ENCODE measurements at places on chromosomes 1 and 21.
A peak's percentile ranks its signal among the peaks of the same experiment; 100 is the strongest.

DNA sequence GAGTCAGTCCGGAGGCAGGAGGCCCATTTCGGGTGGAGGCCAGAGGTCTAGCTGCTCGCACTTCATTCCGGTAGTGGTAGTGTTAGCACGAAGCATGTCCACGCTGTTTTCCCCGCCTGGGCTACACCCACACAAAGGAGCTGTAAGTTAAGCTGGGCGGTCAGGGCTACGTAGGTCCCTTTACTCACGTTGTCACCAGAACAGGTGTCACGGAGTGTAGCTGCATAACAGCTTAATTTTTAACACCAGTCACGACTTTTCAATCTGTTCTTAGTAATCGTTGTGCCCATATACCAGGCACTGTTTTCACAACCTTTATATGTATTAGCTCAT is 15.6 kb downstream of the HLX start:
- H3K27me3 ChIP-seq: peaks cover 99% of the 10 kb centered on the region
- peaks cover 15% of the 10 kb centered on the region for H3K4me1 ChIP-seq
- H3K27ac ChIP-seq: no peak overlapping the region
- no peaks in the 10 kb centered on the region for H3K36me3 ChIP-seq

DNA sequence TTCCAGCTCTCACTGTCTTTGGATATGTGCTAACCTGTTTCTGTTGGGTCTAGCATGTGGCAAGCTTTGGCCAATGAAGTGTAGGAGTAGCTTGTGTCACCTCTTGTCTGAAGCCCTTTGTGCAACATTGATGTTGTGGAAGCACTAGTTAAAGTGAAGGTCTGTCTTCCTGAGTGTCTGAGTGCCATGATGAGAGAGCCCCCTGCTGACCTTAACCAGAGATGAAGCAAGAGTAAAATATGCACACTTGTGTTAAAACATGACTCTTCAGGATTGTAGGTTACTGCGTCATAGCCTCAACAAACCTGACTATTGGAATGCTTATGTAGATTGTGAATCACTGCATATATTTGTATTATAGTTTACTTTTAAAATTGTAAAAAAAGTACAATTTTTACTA is 103.7 kb downstream of the NCAM2 start:
- H3K4me1 ChIP-seq: peaks cover 8% of the 10 kb centered on the region
- no peak overlapping the region for H3K27ac ChIP-seq
- H3K4me3 ChIP-seq: no peak overlapping the region
- H3K27me3 ChIP-seq: no peaks in the 10 kb centered on the region

- peaks cover 21% of the 10 kb centered on the region for H3K27me3 ChIP-seq
- H3K4me1 ChIP-seq: peaks cover 7% of the 10 kb centered on the region
- no peak overlapping the region for H3K4me3 ChIP-seq
- H3K36me3 ChIP-seq: no peaks in the 10 kb centered on the region
Observed at GRCh38 chr1:159999204-159999603, 32.6 kb downstream of the PIGM start.

GRCh38 chr1:202698276-202698675 is 12.0 kb downstream of the SYT2 start:
- H3K4me3 ChIP-seq: no peak overlapping the region
- H3K4me1 ChIP-seq: no peaks in the 10 kb centered on the region
- H3K36me3 ChIP-seq: no peaks in the 10 kb centered on the region
- DNase-seq: no peak
- H3K27ac ChIP-seq: no peak overlapping the region

DNA sequence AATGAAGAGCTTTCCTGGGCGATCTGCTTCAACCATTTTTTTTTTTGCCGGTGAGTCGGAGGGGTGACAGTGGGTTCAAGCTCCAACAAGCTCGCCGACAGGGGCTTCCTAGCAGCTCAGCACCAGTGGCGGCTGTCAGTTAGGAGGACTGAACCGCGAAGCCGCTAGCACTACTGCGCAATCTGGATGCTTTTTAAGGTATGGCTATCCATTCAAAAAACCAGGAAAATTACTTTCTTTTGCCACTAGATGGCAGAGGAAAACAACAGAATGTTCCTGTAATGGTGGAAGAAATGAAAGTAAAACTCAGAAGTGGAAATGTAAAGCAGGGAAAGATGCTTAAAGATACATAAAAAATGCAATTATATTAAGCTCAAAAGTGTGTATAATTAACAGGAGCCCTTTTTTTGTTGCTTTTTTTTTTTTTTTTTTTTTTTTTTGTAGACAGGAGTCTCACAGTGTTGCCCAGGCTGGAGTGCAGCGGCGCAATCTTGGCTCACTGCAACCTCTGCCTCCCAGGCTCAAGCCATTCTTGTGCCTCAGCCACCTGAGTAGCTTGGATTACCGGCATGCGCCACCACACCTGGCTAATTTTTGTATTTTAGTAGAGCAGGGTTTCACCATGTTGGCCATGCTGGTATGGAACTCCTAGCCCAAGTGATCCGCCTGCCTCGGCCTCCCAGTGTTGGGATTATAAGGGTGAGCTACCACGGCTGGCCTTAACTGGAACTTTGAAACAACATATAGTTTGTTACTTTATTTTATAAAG is 8.5 kb downstream of the KYAT3 start:
- no peak overlapping the region for H3K4me3 ChIP-seq
- no peaks in the 10 kb centered on the region for H3K27me3 ChIP-seq
- peaks cover 56% of the 10 kb centered on the region for H3K4me1 ChIP-seq
- peaks cover 30% of the 10 kb centered on the region for H3K36me3 ChIP-seq
- peak overlapping the region; percentile 81 for H3K27ac ChIP-seq
- no peak for DNase-seq

- no peak for DNase-seq
- H3K4me3 ChIP-seq: peak overlapping the region; percentile 100
- peaks cover 13% of the 10 kb centered on the region for H3K36me3 ChIP-seq
- peaks cover 38% of the 10 kb centered on the region for H3K4me1 ChIP-seq
Observed at GRCh38 chr1:111448482-111448917, 556 bp downstream of the WDR77 start.

Measured in mesothelial cell of epicardium (in vitro differentiated cells).